Smooth muscle cell of trachea (primary cell): ENCODE measurements at places on chromosomes 4 and X. TPM values are rescaled to one million over a fixed set of nuclear protein-coding genes. Genes with fewer than 3 reads are reported as not detected.

The ERVMER34-1 gene
- under 0.01 TPM in 1 of 2 replicates, not detected in the other for total RNA-seq

The CITED1 gene
- 0.15 TPM in 1 of 2 replicates, not detected in the other for total RNA-seq

The TMEM156 gene
- 0.15 TPM in 1 of 2 replicates, not detected in the other for total RNA-seq

The FAM47E gene
- under 0.01 and 1.3 TPM in 2 replicates for total RNA-seq

The FAM184B gene
- under 0.01 TPM in 1 of 2 replicates, not detected in the other for total RNA-seq

The VCX gene
- total RNA-seq = not detected in 2 replicates

The FREM3 gene
- total RNA-seq = not detected in 2 replicates

The VCX3B gene
- not detected in 2 replicates for total RNA-seq

The AGA gene
- 44.0 and 69.2 TPM in 2 replicates for total RNA-seq

The BST1 gene
- total RNA-seq = 6.6 and 13.8 TPM in 2 replicates
